ENCODE measurements at places on chromosomes 7 and 10.

DNA sequence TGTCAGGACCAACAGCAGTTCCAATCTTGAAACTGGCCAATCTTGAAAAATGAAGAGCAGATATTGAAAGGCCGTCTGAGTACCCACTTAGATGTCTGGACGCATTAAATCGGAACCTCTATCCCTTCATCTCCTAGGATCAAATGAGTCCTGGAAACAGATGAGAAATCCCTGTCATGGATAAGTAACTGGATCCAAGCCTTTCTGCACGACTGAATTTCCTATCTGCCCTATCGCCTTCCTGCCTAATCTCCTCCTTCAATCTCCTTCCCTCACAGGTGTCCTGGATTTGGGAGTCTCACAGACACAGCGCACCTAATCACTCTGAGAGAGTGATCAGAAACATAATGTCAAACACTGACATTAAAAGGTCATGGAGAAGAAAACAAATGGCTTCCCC is 245.2 kb upstream of the PRSS58 start:
- no peak for DNase-seq

DNA sequence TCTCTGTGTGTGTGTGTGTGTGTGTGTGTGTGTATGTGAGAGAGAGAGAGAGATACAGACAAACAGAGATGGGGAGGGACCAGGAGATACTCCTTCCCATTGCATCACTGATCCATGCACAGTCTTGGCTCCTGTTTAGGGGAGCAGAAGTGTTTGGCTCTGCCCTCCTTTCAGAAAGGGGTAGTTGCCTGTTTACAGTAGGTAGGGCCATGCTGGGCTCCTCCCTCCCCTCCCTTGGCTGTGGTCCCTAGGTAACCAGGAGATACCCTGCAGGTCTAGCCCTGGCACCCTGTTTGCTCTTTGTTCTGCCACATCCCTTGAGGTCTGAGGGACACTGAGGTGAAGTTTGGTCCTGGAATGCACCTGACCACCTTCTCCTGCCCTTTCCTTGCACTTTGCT is 95.3 kb downstream of the RAMP3 start:
- no peak for DNase-seq

DNA sequence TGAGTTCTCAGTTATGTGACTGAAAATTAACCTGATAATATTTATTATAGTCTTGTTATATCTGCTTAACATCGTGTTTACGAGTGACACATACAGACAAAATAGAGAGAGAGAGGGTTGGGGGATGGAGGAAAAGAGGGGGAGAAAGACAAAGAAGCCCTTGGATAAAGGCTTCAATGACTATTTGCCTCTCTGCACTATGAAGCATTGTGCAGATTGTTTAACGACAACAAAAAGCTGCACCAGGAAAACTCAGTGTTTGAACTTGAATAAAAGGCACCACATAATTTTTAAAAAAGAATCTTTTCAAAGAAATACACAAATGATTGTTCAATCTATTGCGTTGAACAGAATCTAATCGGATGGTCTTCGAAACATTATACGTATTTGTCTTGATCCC is 27.8 kb downstream of the MAGI2 start:
- no peak for DNase-seq

GRCh38 chr10:34580643-34581042 is 234.5 kb downstream of the PARD3 start:
- no peak for DNase-seq

DNA sequence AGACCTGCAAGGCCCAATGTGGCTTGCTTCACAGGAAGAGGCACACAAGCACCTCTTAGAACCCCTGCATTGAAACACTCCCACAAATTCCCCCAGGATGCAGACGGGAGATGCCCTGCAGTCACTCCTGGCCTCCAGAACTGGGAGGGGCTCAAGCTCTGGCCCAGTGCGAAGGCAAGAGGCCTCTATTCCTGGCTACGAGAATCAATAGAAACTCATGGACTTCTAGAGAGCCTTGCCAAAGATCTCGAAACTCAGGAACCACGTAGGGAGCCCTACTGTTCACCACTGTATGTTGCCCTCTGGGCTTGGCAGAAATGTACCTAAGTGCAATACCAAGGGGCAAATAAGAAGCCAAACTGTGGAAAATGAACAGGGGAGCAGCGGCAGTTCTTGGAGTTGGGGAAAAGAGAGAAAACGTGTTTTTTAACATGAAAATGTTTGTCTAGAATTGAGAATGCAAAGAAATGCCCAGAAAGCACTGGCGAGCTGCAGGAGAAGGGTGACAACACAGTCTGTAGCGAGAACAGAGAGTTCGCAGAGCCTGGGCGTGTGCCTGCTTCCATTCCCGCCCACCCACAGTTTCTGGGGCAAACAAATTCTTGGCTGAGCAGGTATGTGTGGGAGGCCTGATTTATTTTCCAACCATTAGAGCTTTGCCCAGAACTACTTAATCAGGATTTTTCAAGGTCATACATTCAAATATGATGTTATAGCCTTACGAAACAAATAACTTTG is 260.5 kb upstream of the KLF14 start:
- no peak for DNase-seq

- DNase-seq = no peak
Observed at GRCh38 chr10:986881-987619, 1.2 kb upstream of the GTPBP4 start.

DNA sequence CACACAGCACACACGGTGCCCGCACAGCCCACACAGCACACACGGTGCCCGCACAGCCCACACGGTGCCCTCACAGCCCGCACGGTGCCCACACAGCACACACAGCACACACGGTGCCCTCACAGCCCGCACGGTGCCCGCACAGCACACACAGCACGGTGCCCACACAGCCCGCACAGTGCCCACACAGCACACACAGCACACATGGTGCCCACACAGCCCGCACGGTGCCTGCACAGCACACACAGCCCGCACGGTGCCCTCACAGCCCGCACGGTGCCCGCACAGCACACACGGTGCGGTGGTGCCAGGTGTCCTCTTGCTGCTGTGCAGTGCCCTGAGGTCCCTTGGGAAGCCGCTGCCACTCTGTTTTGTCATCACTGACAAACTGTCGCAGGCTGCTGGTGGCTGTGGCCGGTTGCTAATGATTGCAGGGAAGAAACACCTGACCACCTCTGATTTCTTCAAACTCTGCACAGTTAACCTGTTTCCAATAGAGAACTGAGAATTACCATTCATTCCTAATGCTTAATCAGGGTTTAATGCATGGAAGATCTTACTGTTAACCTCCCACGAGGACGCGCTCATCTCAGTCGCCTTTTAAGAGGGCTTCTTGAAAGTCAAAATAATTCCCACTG is 66.9 kb downstream of the GLRX3 start:
- peak; percentile 54 for DNase-seq

DNA sequence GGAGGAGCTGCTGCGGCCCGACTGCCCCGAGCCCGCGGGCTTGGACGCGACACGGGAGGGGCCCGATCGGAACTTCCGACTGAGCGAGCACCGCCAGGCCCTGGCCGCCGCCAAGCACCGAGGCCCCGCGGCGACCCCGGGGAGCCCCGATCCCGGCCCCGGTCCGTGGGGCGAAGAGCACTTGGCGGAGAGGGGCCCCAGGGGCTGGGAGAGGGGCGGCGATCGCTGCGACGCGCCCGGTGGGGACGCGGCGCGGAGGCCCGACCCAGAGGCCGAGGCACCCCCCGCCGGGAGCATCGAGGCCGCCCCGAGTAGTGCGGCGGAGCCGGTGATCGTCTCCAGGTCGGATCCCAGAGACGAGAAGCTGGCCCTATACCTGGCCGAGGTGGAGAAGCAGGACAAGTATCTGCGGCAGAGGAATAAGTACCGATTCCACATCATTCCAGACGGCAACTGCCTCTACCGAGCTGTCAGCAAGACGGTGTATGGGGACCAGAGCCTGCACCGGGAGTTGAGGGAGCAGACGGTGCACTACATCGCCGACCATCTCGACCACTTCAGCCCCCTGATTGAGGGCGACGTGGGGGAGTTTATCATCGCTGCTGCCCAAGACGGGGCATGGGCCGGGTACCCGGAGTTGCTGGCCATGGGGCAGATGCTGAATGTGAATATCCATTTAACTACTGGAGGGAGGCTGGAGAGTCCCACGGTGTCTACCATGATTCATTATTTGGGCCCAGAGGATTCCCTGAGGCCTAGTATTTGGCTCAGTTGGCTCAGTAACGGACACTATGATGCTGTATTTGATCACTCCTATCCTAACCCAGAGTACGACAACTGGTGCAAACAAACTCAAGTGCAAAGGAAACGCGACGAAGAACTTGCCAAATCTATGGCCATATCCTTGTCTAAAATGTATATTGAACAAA is 1.4 kb downstream of the OTUD1 start:
- no peak for DNase-seq

DNA sequence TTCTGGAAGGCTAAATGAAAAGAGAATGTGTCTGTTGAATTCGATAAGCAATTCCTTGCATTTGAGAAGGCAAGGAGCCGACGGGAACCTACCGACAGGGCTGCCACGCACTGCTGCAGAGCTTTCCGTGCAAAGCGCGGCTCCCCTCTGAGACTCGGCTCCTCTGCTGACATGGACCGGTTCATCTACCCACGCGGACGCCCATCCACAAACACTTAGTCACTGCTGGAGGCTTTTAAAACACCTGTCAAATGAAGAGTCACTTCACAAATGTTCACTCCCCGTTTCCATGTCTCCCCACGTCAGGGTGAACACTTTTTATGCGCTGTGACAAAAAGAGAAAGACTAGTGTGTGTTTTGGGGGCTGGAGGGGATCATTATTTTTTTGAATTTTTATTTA is 32.0 kb downstream of the AMZ1 start:
- peak; percentile 73 for DNase-seq

DNA sequence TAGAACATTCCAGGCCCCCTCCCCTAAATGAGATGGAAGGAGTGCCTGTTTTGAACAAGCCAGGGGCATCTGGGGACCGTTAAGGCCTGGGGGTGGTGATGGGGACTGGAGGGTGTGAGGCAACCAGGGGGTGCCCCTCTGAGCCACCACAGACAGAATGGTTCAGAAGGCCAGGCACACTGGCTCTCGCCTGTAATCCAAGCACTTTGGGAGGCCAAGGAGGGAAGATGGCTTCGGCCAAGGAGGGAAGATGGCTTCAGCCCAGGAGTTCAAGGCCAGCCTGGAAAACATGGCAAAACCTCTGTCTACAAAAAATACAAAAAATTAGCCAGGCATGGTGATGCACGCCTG is 173.2 kb upstream of the TNRC18 start:
- DNase-seq = no peak

DNA sequence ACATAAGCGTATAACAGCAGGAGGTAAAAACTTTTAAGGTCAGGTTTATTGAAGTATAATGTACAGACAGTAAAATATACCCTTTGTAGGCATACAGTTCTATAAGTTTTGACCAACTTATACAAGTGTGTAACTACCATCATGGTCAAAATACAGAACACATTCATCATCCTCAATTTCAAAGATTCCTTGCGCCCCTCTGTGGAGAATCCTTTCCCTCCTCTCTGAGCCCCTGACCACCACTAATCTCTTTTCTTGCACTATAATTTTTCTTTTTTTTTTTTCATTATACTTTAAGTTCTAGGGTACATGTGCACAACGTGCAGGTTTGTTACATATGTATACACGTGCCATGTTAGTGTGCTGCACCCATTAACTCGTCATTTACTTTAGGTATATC is 58.1 kb upstream of the CTTNBP2 start:
- no peak for DNase-seq

DNA sequence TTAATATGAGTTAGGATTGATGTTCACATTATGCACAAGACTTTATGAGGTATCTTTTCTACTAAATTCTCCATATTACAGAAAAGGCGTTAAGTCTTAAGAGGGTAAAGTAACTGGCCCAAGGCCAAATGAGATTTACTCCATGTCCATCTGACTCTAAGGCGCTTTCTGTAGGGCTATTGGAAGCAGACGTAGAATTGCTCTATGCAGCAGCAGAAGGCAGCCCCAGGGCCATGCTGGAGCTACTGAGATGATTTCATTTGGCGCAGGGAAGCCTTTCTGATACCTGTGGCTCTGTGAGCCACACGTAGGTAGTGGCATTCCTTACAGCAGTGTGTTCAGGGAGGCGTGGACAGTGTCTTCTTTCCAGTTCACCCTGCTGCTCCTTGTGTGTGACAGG is 133.1 kb downstream of the SH2D4B start:
- no peak for DNase-seq

- no peak for DNase-seq
Observed at GRCh38 chr7:115066050-115066449, 144.2 kb downstream of the MDFIC start.

- DNase-seq = no peak
Observed at GRCh38 chr10:1468811-1469210, 268.5 kb downstream of the ADARB2 start.

- DNase-seq = no peak
Observed at GRCh38 chr10:18658271-18659124, 733 bp upstream of the ARL5B start.

- DNase-seq = peak; percentile 21
Observed at GRCh38 chr10:89301721-89302445, at the start of gene IFIT2. IFIT2 (plus strand) TSS chr10:89302046; CDS start chr10:89302124, 78 bp downstream.

DNA sequence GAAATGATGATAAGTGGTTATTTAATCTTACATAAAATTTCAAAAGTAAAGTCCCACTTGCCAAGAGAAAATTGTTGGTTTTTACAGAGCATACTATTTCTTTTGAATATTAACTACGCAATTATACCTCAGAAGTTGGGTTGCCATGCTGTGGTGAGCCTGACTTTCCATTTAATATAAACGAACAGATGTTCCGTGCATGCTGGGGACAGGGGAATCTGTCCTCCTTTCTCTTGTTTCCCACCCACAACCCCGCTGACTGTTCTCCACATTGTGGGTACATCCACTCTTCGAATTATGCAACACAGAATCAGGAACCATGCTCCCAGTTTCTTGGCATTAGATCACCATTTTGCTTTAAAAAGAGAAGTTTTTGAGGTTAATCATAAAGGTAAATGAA is 29.2 kb upstream of the RTKN2 start:
- DNase-seq = no peak

GRCh38 chr7:38476764-38477163 is 154.4 kb downstream of the AMPH start:
- DNase-seq = no peak

DNA sequence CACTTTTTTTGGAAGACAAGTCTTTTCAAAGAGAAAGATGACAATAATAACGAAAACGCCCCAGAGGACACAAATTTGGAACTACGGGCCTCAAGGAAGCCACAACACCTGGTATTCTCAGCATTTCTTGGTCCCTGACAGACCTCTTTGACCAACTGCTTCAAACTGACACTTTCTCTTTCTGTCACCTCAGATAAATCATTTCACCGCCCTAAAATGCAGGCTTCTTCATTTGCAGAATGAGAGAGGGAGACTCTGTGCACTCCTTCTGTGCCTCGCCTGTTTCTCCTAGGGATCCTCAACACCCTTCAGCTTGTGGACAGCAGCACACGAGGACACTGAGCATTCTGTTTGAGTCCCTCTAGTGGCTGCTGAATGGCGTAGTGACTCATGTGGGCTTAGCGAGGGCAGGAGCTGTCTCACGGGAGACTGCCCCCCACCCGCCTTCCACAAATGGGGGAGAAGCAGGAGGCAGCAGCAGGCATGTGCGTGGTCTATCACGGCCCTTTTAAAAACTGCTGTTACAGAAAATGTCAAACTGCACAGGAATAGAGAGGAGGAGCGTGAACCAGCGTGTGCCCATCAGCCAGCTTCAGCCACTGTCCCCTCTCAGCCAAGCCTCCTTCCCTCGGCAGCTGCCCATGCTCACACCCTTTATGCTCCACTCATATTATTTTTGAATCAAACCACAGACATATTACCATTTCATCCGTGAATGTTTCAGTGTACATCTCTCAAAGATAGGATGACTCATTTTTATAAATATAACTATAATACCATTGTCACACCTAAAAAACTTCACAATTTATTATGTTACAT is 41.4 kb downstream of the GSDME start:
- DNase-seq = no peak
